ENCODE measurements at places on chromosomes 7 and 10.
A peak's percentile ranks its signal among the peaks of the same experiment; 100 is the strongest.

DNA sequence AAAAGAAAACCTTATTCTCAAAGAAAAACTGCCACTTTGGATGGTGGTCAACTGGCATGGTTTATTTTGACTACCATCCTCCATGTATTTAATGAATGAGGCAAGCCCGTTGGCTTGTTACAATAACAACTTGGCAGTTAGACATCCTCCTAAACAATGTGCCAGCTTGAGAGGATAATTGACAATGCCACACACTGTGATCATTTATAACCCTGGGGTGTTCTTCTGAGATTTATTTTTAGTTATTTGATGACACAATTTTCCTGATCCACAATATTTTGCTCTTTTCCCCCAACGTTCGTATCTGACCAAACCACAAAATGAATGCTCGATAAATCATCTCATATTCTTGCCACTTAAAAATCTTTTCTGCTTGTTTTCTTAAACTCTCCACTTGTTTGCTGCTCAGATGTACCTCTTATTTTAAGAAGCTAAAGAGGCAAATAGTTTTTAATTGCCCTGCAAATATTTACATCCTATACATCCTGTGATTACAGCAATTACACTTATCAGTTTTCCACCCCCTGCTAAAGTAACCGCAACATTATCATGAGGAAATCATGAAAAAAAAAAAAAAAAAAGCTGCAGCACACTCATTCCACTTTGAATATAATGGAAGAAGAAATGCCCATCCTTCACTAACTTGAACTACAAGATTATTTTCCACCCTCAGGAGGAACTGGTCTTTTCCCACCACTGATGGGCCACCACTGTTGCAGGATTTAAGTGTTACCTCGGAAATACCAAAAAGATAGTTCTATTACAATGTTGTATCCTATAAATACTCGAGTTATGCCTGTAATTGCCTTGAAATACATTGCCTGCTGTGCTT is 119.9 kb downstream of the MBL2 start:
- DNase-seq, result no peak

- no peak for DNase-seq
Measured at GRCh38 chr7:38123494-38123893, 54.6 kb upstream of the STARD3NL start.

DNA sequence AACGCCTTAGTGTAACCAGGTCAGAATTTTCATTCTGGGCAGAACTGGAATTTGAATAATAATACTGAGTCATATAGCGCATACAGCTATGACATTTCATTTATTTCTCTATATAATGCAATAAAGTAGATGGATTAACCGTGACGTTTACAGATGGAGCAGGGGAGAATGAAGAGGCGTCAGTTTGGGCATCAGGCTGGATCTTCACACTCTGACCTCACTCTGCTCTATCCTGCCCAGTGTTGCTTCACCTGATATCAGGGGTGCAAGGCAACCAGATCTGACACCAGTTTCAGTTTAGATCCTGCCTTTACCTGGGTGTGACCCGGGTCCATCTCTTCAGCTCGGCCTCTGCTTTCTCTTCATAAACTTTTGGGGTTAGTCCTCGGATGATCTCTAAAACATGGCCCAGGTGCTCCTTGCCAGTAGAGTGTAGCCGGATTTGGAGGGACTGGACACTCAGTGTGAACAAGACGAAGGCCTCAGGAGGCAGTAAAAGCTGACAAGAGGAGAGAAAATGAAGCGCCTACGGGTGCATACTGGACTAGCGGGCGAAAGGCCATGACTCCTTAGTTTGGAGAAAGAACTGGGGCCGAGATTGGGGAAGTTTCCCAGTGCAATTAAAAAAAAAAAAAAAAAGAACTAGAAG is 1.4 kb upstream of the ZYX start:
- no peak for DNase-seq

DNA sequence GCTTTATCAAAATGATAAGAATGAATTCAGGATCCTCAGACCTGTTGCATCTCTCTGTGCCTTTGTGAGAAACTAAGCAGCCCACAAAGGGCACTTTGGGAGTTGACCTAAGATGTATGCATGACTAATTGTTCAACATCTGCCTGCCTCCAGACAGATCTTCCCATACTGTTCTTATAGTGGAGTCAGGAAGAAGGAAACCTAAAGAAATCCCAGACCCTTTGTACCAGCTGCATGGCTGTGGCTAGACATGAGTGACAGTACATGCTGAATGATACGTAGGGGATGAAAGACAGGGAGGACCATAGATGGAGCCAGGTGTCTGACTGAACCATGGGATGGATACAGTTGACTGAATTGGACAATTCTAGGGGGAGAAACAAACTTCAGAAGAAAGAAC is 148.7 kb upstream of the PCGF5 start:
- DNase-seq, result no peak

GRCh38 chr10:103895411-103896186 is 22.4 kb downstream of the STN1 start:
- peak; percentile 20 for DNase-seq

- DNase-seq, result peak; percentile 60
Measured at GRCh38 chr7:954330-955238, at the start of gene ADAP1. Gene ADAP1 (minus strand): TSS chr7:954680. CDS start chr7:954477, 203 bp downstream.

GRCh38 chr10:83959328-83959727 is 180.0 kb upstream of the GHITM start:
- no peak for DNase-seq

DNA sequence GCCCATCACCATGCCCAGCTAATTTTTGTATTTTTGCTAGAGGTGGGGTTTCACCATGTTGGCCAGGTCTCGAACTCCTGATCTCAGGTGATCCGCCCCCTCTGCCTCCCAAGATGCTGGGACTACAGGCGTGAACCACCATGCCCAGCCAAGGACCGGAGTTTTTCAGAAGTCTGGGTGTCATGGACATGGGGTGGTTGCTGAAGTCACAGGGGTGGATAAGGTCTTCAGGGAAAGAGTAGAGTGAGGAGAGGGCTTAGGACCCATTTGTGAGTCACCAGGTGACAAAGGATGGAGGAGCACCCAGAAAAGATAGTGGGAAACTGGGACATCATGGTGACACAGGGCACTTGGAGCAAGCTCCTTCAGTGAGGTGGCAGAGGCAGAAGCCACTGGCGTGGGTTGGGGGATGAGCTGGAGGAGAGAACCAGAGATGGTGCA is 2.8 kb upstream of the GPRIN2 start:
- no peak for DNase-seq

DNA sequence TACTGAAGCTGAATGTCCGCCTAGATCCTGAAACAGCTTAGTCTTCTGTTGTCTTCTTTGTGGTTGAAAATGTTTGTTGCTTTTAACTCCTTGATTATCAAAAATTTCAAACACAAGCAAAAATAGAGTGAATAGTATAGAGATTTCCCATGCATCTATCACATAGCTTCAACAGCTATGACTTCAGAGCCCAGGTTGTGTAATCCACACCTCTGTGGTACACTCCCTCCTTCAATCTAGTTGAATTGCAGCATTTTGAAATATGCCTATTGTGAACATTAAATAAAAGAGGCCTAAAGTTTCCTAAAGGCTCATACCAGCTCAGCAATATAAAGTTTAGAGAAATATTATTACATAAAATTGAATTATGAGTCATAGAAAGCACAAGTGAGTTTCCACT is 204.7 kb upstream of the HDAC9 start:
- DNase-seq, result no peak

GRCh38 chr7:47188653-47189315 is 393.1 kb downstream of the TNS3 start:
- DNase-seq, result no peak

Data from CD4-positive, alpha-beta T cell treated with Interleukin-2 at 100 ng/mL for 4 hours (primary cell).